ENCODE measurements at places on chromosomes 1 and 21.

- DNase-seq, result no peak
Measured at GRCh38 chr1:245096311-245097066, 58.3 kb upstream of the KIF26B start.

- no peak for DNase-seq
Measured at GRCh38 chr1:104856091-104856490, 1106.4 kb downstream of the AMY1C start.

DNA sequence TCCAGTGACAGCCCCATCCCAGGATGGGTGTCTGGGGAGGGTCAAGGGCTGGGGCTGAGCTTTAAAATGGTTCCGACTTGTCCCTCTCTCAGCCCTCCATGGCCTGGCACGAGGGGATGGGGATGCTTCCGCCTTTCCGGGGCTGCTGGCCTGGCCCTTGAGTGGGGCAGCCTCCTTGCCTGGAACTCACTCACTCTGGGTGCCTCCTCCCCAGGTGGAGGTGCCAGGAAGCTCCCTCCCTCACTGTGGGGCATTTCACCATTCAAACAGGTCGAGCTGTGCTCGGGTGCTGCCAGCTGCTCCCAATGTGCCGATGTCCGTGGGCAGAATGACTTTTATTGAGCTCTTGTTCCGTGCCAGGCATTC is 24.2 kb downstream of the PCSK9 start:
- peak; percentile 80 for DNase-seq

DNA sequence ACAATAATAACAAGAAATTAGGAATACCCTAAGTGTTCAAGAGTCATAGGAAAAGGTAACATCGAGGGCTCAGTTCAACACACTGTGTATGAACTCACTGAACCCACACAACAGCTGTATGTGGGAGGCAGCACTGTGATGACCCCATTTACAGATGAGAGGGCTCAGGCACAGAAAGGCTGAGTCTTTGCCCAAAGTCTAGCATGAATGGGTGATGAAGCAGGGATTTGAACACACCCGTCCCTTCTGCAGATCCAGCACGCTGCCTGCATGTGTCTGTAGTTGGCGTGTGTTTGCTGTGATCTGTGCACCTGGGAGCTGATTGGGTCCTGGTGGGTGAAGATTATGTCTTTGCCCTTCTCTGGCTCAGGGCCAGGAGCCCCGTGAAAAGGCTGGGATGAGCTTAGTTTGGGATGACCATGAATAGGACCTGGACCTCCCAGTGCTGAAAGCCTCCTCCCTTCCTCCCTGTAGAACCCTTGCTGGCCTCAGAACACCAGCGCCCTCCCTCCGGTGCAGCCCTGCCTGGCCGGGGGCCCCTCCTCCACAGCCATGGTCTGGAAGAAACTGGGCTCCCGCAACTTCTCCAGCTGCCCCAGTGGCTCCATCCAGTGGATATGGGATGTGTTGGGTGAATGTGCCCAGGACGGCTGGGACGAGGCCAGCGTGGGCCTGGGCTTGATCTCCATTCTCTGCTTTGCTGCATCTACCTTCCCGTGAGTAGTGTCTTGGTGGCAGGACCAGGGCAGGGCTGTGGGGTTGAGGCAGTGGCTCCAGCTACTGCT is 5.2 kb downstream of the SLC66A1 start:
- no peak for DNase-seq

DNA sequence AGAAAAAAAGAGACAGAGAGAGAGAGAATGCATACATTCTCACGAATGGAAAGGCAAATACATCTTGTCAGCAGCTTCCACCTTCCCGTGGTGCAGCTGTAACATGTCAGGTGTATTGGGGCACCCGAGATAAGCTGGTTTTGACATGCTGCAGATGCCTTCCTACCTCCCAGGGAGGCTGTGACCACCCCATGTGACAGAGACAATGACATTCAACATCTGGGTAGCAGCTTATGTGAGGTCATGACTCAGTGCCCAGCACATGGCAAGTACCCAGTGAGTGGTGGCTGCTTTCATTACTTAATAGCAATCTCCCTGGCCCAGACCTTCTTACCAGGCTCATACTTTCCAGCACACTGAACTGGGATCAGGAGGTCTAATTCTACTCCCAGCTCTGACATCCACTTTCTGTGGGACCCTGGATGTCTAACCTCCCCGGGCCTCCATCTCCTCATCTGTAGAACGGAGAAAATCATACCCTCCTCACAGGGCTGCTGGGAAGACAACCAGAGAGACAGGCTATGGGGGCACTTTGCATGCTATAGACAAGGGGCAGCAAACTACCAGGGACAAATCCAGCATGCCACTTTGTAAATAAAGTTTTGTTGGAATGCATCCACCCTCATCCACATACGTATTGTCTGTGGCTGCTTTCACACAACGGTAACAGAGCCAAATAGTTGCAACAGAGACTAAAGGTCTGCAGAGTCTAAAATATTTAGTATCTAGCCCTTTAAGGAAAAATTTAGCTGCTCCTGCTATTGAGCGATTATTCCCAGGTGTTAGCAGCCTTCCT is 38.5 kb upstream of the ZBTB40 start:
- no peak for DNase-seq

GRCh38 chr1:233566886-233567285 is 47.0 kb upstream of the KCNK1 start:
- DNase-seq, result no peak
